ENCODE measurements at places on chromosomes 6 and 20.

GRCh38 chr20:40160097-40160550 is 528.9 kb downstream of the MAFB start:
- no peak for DNase-seq

GRCh38 chr20:38165966-38166702 is 1.1 kb upstream of the TGM2 start:
- DNase-seq: no peak

GRCh38 chr20:40431611-40432010 is 257.4 kb downstream of the MAFB start:
- DNase-seq: no peak

- no peak for DNase-seq
Measured at GRCh38 chr20:41479113-41479512, 112.5 kb upstream of the EMILIN3 start.

DNA sequence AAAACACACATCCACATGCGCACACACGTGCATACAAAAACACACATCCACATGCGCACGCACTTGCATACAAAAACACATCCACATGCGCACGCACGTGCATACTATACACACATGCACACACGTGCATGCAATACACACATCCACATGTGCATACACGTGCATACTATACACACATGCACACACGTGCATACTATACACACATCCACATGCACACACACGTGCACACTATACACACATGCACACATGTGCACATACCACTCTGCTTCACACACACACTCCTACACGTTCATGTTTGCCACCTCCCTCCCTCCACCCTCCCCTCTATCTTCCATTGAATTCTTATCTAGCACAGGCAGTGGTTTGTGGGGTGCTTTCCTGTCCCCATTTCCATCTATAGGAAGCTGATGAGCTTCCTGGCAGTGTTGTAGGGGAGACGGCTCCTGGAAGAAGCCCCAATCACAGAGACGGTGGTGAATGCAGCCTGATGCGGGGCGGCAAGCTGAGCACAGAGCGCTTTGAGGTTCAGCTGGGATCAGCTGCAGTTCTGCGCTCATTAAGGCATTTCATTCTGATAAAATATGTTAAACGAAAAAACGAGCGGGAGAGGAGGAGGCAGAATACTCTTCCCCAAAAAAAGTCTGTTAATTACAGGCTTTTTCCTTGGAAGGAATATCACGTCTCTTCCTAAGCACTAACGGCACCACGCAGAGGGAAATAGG is 287.7 kb downstream of the TAF4 start:
- no peak for DNase-seq

DNA sequence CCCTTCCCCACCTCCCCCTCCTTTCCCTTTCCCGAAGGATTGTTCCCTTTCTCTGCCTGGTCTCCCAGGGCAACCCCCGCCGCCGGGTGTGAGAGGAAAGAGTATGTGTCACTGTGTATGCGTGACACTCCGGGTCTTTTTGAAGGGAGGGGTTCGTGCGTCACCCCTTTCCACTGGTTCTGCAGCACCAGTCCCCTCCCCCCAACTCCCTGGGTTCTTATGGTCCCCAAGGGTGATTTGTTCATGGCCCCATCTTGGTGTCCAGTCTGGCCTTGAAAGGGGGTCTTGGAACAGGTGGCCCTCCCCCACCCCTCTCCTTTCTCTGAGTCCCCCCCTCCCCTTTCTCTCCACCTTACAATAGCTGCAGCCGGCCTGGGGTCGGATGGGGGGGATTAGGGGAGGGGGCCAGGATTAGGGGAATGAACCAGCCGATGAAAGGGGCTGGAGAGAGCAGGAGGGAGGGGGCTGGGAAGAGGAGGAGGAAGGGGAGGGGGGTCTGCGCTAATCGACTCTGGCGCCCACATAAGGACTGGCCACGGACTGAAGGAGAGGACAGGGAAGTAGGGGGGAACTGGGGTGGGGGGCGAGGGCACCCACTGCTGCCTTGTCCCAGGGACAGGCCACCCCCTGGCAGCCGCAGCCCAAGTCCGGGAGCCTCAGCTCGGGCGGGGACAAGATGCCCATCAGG is 1.3 kb upstream of the RING1 start:
- DNase-seq: no peak
